ENCODE measurements at places on chromosomes 7 and 10.

- no peak for DNase-seq
Measured at GRCh38 chr10:77016278-77016815, 621.3 kb downstream of the KCNMA1 start.

DNA sequence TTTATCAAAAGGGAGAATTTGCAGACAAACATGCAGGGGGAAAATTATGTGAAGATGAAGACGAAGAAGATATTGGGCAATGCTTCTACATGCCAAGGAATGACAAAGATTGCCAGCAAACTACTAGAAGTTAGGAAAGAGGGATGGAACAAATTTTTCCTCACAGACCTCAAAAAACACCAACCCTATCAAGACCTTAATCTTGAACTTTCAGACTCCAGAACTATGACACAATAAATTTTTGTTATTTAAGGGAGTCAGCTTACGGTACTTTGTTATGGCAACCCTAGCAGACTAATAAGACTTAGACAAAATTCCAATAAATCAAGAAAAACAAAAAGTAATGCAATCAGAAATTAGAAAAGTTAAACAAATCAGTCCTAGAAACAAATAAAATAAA, 280.0 kb upstream of the GNAI1 start:
- no peak for DNase-seq

- peak; percentile 24 for DNase-seq
Measured at GRCh38 chr10:69413221-69413865, 3.4 kb downstream of the TACR2 start.

DNA sequence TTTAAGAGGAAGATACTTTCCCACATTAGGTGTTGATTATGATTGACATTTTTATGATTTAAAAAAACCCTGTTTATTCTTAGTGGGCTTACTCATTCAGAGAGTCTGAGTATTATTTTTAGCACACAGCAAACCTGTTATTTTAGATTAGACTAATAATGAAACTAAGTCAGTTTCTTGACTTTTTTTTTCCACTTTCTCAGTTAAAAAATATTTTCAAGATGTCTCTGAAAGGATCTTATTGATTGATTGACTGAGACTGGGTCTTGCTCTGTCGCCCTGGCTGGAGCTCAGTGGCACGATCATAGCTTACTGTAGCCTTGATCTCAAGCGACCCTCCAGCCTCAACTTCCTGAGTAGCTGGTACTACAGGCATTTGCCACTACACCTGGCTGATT, 20.4 kb upstream of the INPP5F start:
- DNase-seq = no peak

GRCh38 chr7:55223023-55223422, 142.1 kb upstream of the LANCL2 start:
- DNase-seq = no peak

GRCh38 chr7:91784469-91784868, 96.0 kb downstream of the MTERF1 start:
- DNase-seq = no peak

DNA sequence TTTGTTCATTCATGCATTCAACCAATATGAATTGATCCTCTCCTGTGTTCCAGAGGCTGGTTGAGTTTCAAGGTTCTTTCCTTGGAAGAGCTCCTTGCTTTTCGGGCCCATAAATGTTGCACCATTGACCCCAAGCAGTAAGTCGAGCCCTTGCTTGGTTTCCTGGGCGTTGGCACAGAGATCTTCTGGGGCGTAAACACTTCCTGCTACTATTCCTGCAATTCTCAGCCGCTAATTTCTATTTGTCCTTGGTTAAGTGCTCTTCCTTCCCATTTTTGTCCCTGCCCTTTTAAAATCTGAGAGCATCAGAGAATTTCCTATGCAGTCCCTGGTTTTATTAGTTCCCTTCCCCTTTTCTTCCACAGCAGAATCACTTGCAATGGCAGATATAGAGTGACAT, 44.1 kb upstream of the ADRB1 start:
- no peak for DNase-seq

- no peak for DNase-seq
Measured at GRCh38 chr10:84088626-84089025, 50.7 kb upstream of the GHITM start.

- no peak for DNase-seq
Measured at GRCh38 chr10:71348850-71349249, 29.8 kb downstream of the SLC29A3 start.

DNA sequence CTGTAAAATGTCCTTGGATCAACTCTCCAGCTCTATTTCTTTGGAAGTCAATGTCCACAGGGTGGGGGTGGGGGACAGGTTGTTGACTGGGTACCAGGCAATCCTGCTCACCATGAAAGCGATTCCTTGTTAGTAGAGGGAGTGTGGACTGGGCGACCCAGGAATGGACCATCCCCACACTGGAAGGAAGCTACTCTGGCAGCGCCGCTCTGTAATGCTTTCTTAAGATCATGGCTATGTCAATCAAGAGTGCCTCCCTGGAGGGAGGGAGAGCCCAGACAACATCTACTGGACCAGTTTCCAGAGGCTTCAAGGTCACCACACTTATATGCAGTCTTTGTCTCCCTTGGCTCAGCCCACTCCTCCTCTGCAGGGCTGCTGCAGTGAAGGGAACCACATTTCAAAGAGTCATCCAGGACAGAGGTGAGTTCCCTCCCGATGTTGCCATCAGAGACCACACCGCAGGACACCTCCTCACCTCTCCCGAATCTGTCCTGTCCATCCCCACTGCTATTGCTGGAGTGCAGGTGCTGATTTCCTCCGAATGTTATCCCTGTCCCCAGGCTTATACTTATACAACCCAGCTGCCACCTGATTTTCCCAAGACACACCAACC, 6.9 kb downstream of the GIMAP5 start:
- no peak for DNase-seq

DNA sequence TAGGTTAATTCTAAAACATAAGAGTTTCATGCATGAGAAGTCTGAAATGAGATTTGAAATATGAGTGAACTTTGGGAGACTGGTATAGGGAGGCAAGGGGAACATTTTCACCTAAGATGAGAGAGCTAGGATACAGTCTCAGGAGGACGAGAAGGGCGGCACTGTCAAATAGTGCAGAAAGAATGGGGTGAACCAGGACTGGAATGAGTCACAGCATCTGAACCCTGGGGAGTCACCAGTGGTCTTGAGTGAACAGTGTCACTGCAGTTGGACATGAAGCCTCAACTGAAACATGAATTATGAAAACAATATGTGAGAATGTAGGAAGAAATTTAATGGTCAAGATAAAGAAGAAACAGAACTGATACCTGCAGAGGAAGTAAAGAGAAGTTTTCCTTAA, 33.8 kb downstream of the GNG11 start:
- DNase-seq = no peak

DNA sequence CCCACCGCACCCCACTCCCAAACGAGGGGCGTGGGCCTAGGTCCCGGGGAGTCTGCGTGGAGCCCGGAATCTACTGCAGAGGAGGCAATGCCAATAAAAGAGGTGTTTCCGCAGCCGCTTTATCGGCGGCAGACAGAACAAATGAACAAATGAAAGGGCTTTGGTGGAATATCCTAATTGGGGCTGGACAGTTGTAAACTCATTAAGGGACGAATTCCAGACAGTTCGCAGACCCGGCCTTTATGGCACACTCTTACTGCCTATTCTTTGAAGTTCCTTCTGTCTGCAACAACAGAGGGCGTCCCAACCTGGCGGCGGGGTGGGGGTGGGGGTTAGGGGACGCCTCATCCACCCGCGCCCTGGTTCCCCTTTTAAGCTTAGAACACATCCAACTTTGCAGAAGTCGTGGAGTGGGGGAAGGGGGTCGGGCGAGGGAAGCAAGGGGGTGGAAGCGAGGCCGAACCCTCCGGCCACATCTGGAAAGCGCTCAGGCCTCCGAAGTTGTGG, 4.1 kb downstream of the HOXA9 start:
- no peak for DNase-seq

DNA sequence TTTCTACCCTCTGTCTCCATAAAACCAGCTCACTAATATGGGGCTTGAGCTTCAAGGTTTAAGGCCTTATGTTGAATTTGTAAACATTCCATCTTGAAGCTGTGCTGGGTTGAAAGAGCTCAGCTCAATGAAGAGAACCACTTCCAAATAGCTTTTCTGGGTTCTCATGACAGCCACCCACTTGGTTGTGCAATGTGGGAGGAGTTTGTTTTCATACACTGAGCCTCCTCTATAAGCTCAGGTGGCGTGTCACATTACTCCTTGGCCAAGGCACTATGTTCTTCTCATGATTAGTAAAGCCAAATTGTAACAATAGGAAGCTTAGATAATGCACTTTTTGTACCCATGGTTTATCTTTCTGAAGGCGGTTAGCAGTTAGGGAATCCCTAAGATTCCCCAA, 265.6 kb downstream of the PTEN start:
- DNase-seq = no peak

- no peak for DNase-seq
Measured at GRCh38 chr7:157271315-157271990, 65.4 kb upstream of the DNAJB6 start.

- DNase-seq = no peak
Measured at GRCh38 chr7:12738665-12739064, 51.2 kb downstream of the ARL4A start.

- no peak for DNase-seq
Measured at GRCh38 chr7:47253650-47254080, 328.2 kb downstream of the TNS3 start.

DNA sequence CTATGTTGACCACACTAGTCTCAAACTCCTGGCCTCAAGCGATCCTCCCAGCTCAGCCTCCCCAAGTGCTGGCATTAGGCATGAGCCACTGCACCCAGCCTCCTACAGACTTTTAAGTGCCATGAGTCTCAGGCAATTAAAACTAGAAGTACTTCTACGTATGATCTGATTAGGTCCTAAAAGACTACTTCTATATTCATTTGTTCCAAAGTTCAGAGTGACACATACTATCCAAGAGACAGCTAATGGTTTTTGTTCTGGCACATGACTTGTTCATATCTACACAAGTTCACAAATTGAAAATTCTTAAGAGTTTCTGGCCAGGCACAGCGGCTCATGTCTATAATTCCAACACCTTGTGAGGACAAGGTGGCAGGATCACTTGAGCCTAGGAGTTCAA, 11.7 kb downstream of the ARHGAP19 start:
- no peak for DNase-seq

DNA sequence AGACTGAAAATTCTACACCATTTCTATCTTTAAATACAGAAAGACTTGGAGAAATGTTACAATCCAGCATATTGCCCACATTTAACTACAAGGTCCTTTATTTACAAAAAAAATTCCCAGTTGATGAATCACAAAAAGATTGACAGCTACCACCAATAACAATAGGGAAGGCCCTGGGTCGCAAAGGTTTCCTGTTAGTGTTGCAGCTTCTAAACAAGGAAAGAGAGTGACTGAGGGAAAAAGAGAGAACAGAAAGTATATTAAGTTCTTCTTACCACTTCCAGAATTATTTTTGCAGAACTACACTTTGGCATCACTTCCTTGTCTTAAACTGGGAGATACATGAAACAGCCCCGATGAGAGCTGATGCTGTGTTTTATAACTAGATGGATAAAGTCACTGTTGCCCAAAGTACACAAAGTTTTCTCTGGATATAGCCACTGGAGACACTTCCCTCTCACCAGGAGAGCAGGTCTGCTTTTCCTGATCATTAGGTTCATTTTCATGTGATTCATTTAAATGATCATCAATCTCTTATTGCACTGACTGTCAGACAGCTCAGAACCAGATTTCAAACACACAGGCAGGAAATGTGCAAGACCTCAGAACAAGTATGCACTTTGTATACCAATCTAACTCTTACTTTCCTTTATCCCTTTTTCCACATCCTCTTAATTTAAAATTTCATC, 57.0 kb downstream of the SHTN1 start:
- DNase-seq = no peak

DNA sequence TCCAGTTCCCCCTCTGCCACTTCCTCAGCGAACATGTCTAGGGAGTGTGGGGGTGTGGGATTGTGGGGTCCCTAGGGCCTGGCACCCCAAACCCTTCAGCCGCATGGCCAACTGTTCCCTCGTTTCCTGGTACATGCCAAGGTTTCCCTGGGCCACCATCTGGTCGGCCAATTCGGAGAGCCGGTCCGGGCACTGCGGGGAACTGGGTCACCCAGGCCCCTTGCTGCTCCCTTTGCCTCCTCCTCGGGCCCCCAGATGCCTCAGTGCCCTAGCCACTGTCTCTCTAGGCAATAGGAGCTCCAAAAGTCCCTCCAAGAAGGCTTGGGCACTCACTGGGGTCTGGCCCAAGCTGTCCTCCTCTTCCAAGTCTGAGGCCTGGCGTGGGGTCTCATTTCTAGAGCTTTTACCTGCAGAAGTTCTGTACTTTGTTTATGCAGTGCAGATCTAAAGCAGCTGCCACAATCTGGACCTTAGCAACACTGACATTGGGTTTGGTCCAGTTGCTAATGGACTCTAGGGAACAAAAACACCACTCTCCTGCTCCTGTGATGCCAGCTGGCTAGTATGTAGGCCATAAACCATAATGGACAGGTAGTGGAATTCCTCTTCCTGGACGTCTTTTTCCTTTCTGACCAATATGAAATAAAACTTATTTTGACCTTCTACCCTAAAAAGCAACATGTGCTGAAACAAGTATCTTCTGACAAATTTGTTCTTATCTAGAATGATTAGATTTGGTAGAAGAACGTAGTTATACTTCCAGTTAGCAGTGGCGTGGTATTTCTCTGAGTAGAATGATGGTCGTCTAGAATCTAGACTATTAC, 172.9 kb downstream of the LRRC4 start:
- DNase-seq = no peak

- DNase-seq = no peak
Measured at GRCh38 chr7:42210333-42210732, 26.7 kb downstream of the GLI3 start.

- peak; percentile 69 for DNase-seq
Measured at GRCh38 chr7:25862261-25863004, 289.6 kb upstream of the NFE2L3 start.

- no peak for DNase-seq
Measured at GRCh38 chr7:104983076-104983577, 30.9 kb upstream of the KMT2E start.

GRCh38 chr10:78406648-78407008, 373.0 kb downstream of the RPS24 start:
- DNase-seq = no peak

DNA sequence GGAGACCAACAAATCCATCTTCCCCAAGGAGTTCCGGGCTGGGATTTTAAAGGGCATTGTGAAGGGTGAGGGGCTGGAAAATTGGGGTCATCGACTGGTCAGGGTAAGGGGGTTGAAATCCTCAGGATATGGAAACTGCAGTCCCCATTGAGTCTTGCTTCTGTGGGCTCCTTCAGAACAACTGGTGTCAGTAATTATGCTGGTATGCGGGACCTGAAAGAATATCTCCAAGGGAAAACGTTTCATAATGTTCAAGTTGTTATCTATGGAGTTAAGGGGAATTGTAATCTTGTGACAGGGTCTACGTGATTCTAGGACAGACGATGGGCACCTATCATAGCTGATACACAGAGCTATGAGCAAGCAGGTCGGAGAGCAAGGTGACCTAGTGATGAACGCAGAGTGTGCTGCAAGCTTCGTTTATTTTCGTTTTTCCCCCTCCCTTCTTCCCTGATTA, 494 bp upstream of the RHBDD2 start:
- no peak for DNase-seq

- no peak for DNase-seq
Measured at GRCh38 chr10:103553743-103554487, 60.4 kb downstream of the NEURL1 start.
